ENCODE measurements at places on chromosomes 2 and 18.

DNA sequence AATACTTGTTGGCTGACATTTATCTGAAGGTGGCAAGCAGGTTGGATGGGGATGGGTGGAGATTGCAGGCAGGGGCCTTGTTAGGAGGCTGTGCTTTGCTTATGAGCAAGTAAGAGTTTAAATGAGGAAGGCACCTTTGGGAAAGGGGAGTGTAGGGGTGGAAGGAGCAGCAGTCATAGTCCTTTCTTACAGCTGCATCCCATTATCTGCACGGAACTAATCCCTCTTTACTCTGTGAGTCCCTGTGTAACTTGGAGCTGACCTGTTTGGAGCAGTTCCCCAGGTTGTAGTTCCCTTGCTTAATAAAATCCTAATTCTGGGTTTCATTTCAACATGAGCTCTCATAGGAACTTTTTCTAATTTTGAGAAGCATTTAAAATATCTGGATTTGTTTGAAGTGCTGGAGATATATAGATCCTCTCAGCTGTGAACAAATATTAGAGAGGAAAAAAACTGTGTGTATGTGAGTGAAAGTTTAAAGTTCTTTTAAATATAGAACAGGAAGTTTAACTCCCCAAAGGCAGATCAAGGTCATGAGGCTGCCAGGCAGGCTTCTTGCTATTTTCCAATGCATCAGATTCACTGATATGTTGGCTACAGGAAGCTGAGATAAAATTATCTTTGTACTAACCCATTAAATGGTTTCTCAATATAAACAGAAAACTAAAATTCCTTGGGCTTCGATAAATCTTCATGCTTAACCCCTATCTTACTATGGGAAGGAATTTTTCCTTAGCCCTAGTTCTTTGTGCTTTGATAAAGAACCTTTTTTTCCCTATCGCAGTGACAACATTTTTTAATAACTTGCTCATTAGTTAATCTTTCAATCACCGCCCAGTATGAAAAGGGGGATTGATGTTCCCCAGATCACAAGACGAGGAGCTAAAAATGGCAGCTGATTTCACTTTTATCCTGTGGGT, 104.6 kb upstream of the EML6 start:
- no peak for DNase-seq

DNA sequence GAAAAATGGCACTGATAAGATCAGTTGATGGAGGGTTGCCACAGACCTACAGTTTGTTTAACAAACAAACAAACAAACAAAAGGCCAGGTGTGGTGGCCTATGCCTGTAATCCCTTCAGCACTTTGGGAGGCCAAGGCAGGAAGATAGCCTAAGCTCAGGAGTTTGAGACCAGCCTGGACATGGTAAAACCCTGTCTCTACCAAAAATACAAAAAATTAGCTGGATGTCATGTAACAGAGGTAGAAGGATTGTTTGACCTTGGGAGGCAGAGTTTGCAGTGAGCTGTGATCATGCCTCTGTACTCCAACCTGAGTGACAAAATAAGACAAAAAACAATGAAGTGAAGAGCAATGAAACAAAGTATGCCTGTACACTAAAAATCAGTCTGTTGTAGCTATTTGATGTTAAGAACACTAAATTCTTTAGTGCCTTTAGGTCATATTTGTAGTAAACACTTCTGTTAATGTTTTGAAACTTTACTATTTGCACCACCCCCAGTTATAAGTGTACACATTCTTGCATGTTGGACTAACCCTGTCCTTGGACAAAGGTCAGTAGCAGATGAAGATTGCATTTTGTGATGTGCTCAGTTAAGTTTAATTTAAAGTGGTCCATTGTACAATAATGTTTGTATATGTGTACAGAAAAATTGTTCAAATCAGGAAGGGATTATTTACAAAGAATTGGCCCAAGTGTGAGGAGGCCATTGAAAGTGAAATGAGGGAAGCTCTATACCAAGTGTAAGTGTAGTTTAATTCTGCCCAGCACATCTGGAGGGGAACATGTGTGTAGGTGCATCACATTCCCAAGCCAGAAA, 73.9 kb downstream of the KYNU start:
- no peak for DNase-seq

DNA sequence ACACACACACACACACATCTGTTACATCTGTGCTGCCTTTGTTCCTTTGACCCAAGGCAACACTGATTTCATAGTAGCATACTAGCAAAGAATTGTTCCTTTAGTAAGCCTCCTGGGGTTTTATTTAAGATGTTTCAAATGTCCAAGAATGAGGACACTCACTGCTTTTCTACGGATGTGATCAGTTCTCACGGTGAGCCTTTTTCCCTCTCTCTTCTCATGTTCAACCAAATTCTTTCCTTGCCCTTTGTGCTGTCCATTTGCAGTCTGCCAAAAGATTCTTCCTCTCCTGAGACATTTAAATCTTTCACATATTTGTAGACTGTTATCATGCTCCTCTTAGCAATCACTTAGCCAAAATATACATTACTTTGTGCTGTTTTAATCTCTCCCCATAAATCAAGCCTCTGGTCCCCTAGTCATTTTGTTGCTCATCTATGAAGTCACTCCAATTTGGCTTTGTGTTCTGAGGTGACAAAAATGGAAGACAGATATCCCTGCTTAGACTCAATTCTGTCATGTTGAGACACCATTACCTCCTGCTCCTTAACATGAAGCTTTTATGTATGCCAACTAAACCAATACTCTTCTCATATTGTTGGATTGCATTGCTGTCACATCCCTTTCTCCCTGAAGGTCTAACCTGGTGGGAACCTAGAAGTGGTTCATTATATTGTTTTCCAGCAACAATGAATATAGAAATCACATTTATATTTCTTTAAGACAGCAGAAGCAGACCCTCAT, 1605.3 kb upstream of the ACVR2A start:
- no peak for DNase-seq

- DNase-seq: no peak
Observed at GRCh38 chr2:69177063-69177771, 164.2 kb downstream of the ANTXR1 start.

DNA sequence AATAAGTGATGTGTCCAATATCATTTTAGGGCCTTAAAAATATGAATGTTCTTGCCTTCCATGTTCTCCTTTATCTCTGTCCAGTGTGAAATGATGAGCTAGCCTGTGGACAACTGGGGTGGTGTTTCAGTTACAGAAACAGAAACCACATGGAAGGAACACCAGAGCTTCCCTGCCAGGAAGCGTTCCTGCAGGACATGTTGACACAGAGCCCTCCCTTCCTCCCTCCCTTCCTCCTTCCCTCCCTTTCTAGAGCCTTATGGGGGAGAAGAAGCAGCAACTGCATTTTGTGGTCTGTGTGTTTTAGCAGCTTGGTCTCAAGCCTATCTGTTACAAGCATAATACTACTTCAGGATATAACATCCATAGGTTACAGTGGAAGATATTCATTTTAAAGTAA, 539.7 kb upstream of the NETO1 start:
- no peak for DNase-seq

DNA sequence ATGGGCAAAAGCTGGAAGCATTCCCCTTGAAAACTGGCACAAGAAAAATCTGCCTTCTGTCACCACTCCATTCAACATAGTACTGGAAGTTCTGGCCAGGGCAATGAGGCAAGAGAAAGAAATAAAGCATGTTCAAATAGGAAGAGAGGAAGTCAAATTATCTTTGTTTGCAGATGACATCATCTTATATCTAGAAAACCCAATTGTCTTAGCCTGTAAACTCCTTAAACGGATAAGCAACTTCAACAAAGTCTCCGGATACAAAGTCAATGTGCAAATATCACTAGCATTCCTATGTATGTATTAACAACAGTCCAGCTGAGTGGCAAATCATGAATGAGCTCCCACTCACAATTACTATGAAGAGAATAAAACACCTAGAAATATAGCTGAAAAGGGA, 1579.3 kb downstream of the SUCLG1 start:
- DNase-seq: no peak

DNA sequence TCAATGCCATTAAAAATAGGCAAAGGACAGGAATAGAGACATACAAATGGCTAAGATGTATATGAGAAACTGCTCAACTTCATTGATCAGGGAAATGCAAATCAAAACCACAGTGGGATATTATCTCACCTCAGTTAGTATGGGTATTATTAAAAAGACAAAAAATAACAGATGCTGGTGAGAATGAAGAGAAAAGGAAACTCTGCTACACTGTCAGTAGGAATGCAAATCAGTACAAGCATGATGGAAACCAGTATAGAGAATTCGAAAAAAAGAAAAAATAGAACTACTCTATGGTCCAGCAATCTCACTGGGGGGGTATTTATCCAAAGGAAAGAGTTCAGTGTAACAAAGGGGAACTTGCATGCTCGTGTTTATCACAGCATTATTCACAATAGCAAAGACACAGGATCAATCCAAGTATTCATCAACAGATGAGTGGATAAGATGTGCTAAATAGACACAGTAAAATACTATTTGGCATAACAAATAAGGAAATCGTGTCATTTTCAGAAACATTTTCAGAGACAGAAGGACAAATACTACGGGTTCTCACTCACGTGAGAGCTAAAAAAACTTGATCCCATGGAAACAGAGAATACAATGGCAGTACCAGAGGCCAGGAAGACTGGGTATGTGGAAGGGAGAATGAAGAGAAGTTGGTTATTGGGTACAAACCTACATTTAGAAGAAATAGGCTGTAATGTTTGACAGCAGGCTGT, 60.6 kb downstream of the CCDC74A start:
- DNase-seq: peak; percentile 71

- no peak for DNase-seq
Observed at GRCh38 chr2:60780721-60781120, 24.7 kb downstream of the PAPOLG start.

DNA sequence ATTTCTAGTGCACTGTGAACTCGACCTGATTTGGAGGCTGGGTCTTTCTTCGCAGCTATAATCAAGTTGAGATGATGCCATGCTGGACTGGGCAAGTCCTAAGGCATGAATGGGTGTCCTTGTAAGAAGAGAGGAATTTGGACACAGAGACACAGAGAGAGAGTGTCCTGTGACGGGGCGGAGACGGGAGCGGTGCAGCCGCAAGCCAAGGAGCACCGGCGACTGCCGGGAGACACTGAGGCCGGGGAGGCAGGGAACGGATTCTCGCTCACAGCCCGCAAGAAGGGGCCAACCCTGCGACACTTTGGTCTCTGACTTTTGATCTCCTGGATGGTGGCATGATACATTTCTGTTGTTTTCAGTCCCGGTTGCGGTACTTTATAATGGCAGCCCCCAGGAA, 22.4 kb upstream of the MBP start:
- DNase-seq: no peak

DNA sequence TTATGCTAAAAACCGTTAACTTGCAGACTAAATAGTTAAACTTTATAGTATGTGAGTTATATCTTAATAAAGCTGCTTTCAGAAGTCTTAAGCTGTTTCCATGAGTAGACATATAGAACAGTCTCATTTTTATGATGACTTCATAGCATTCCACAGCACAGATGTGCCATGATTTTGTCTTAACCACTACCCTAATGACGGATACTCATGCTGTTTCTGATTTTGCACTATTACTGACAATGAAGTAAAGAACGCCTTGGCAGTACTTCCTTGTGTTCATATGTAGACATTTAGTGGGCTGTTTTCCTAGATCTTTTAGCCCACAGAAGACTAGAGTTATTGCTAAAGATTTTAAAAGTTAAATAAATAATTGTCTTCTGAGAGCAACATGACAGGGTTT, 175.6 kb upstream of the RAB6C start:
- DNase-seq: no peak

DNA sequence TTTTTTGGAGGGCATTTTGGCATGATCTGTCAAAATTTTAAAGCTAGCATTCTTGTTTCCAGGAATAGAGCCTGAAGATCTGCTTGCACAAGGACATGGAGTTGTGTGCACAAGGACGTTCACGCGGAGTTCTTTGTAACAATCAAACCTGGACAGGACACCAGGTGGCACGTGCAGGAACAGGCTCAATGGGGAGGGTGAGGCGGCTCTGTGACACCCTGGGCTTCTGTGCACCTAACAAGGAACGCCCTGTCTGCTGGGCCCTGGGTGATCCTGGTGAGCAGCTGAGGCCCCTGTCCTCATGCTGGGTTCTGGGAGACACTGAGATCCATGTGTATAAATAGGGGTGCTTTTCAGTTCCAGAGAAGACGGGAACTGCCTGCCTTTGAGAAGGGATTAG, 93.1 kb upstream of the PXDN start:
- DNase-seq: no peak

DNA sequence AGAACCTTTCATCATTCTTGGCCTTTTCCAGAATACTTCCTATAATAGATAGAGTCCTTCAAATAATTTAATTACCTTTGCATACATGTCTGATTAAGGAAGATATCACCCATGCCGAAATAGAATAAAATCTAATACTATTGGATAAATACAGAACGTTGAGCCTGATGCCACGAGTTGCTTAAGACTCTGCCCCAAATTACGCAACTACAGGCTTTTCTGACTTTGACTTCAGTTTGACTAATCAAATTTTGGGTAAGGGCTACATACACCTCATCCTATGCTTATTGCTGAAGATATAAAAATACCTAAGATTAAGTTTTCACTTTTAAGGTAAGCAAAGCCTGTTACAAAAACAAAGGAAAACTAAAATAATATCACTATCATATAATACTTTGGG, 1065.1 kb upstream of the NRXN1 start:
- DNase-seq: no peak

DNA sequence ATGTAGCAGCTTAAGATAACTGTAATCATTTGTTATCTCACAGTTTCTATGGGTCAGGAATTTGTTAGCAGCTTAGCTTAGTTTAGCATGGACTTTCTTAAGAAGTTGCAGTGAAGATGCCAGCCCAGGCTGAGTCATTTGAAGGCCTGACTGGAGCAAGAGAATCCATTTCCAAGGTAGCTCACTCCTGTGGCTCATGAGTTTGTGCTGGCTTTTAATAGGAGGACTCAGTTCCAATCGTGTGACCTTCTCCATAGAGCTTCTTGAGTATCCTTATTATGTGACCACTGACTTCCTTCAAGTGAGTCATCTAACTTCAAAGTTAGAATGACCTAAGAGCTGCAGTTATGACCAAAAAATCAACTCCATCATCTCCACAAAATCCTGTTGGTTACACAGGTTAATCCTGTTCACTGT, 1.4 kb downstream of the GPATCH11 start:
- DNase-seq: no peak

GRCh38 chr2:68857202-68857845, 13.9 kb downstream of the BMP10 start:
- no peak for DNase-seq

- no peak for DNase-seq
Observed at GRCh38 chr18:55123361-55123760, 164.1 kb upstream of the CCDC68 start.

DNA sequence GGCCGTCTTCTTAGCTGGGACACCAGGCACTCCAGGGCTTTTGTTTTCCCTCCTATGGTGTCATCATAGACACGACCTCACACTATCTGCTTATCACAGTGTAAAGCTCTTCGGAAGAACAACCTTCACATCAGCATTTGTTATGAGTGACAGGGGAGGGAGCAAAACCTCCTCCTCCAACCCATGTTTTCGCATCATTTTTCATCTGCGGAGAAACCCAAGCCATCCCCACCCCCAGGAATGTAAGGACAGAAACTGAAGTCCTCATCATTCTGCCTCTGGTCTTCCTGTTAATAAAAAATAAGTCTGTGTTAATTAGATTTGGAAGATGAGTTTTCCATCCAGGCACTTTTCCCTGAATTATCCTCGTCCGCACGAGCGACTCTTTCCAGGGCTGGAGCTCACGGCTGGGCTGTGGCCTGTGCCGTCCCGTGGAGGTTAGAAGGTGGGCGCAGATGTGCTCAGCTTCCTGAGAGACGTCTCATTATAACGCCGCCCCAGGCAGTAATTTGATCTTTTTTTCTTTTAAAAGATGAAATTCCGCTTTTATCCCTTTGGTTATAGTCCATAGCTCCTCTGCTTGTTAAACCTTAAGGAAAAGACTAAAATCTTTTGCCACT, 101.6 kb upstream of the TMEM18 start:
- DNase-seq: no peak
